HepG2 (cell line): ENCODE measurements at places on chromosomes 6 and 20. TPM values are rescaled to one million over a fixed set of nuclear protein-coding genes. Genes with fewer than 3 reads are reported as not detected.

The CST1 gene
- total RNA-seq, result not detected in 2 replicates

The SLC13A3 gene
- 27.9 and 66.5 TPM in 2 replicates for total RNA-seq

The TPBG gene
- 0.39 and 0.75 TPM in 2 replicates for total RNA-seq

The F13A1 gene
- not detected in 2 replicates for total RNA-seq

The PSMB8 gene
- 64.7 and 74.9 TPM in 2 replicates for total RNA-seq

The LRRC73 gene
- 0.11 and 0.17 TPM in 2 replicates for total RNA-seq

The TFAP2A gene
- total RNA-seq, result not detected in 2 replicates

The TFAP2D gene
- not detected in 2 replicates for total RNA-seq

The FERMT1 gene
- 29.5 and 39.1 TPM in 2 replicates for total RNA-seq

The TMEM244 gene
- total RNA-seq, result not detected in 2 replicates

The SLC17A3 gene
- 0.09 TPM in 1 of 2 replicates, not detected in the other for total RNA-seq

The ROMO1 gene
- total RNA-seq, result 636 and 726 TPM in 2 replicates

The C20orf96 gene
- total RNA-seq, result 3.8 and 4.7 TPM in 2 replicates

The OR2B6 gene
- total RNA-seq, result not detected in 2 replicates

The PAX1 gene
- total RNA-seq, result not detected in 2 replicates

The PHF20 gene
- 34.1 and 43.3 TPM in 2 replicates for total RNA-seq

The SMLR1 gene
- total RNA-seq, result 97.8 and 104 TPM in 2 replicates

The NKX2-2 gene
- total RNA-seq, result not detected in 2 replicates
